GF-D8 (cell line): ENCODE measurements at places on chromosomes 5 and 9.

DNA sequence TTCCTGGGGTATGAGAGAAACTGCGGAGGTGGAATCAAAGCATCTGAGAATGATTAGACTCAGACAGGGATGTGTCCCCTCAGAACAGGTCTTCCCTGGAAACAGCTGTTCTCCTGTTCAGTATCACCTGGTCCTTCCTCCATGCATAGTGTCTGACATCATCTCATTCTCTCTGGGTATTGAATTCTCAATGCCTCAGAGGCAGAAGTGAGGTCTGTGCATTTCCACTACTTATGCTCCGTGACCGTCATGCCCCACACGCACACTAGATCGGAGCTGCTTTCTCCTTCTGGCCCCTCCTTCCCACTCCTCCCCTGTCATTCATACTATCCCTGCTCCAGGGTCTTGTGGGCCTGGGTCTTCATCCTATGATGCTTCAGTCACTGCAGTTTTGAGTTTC, 61.4 kb upstream of the DAB2IP start:
- no peak for DNase-seq

- no peak for DNase-seq
Observed at GRCh38 chr5:25128606-25129005, 483.8 kb upstream of the CDH10 start.

- no peak for DNase-seq
Observed at GRCh38 chr5:180313677-180314505, 22.0 kb upstream of the MAPK9 start.

GRCh38 chr5:41527201-41527779, 16.9 kb upstream of the PLCXD3 start:
- DNase-seq: no peak

GRCh38 chr5:24643156-24643555, 1.6 kb downstream of the CDH10 start:
- no peak for DNase-seq
